ENCODE measurements at places on chromosomes 2 and 18. TPM values are rescaled to one million over a fixed set of nuclear protein-coding genes. Genes with fewer than 3 reads are reported as not detected.
A peak's percentile ranks its signal among the peaks of the same experiment; 100 is the strongest.

- DNase-seq: no peak
Observed at GRCh38 chr2:59585655-59586054, 967.8 kb downstream of the BCL11A start.

DNA sequence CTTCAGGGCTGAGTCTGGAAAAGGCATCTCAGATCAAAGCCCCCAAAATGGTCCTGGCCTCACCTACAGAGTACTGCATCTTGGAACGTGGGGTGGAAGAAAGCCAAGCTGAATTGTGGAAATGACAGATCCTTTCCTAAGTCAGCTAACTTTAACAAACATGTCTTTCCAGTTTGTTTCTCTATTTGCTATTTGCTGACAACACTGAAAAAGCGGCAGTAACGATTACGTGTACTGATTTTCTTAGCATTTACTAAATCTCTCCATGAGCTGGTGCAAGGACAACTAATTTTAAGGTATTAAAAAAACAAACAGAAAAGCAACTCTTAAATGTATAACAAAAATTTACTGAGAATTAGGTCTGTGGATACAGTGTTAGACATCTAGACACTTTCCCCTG lies 1.1 kb downstream of the HIBCH start:
- DNase-seq: no peak

GRCh38 chr2:149928011-149928410 lies 340.4 kb upstream of the MMADHC start:
- no peak for DNase-seq

RGPD4 gene
- not detected for total RNA-seq

- no peak for DNase-seq
Observed at GRCh38 chr2:128622955-128623620, 304.4 kb upstream of the HS6ST1 start.

DNA sequence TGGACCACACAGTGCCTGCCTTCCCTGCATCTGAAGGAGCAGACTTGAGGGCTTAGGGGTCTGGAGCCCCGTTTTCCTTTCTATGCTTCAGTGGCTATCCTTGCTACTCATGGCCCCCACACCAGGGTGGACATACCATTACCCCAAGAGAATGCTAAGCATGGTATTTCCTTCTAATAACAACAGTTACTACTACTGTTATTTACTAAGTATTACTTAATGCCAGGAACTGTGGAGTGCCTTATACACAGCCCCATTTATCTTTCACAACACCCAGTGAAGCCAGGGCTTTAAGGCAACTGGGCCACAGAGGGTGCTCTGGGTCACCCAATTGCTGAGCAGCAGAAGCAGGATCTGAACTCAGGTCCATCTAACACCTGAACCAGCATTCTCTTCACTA lies 5.8 kb upstream of the PAX8 start:
- DNase-seq: peak; percentile 16
